8988T (cell line): ENCODE measurements at places on chromosomes 4 and X.

DNA sequence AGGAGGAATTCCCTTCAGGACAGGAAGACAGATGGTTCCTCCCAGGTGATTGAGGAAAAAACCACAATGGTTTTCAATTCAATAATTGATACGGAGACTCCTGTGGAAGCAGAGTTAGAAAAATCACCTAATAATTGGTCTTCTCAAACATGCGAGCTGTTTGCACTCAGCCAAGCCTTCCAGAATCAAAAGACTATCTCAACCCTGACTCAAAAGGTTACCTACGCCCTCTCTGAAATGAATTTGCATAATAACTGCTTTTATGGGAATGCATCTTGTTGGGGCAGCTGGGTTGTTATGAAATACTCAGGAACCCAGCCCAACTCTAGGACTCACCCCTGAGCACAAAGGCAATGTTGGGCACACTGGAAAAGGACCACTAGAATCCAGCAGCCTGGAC, 66.9 kb upstream of the ARSJ start:
- DNase-seq, result no peak

GRCh38 chrX:67544281-67545035, 637 bp downstream of the AR start:
- no peak for DNase-seq

DNA sequence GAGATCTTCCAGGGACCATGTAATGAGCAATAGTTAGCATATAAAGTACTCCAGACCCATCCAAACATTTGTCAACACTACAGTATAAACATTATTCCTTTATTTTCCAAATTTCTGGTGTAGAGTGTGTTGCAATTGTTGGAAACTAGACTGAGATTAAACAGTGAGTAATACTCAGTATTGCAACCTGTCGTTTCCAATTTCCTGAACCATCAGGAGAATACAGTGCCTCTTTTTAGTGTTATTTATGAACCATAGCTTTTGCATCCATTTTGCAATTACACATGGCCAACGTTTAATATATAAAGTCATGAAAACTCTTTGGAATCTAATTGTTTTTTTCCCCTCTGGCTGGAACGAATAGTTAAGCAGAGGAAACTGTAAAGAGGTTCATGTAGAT, 58.3 kb upstream of the DHRSX start:
- DNase-seq, result no peak

DNA sequence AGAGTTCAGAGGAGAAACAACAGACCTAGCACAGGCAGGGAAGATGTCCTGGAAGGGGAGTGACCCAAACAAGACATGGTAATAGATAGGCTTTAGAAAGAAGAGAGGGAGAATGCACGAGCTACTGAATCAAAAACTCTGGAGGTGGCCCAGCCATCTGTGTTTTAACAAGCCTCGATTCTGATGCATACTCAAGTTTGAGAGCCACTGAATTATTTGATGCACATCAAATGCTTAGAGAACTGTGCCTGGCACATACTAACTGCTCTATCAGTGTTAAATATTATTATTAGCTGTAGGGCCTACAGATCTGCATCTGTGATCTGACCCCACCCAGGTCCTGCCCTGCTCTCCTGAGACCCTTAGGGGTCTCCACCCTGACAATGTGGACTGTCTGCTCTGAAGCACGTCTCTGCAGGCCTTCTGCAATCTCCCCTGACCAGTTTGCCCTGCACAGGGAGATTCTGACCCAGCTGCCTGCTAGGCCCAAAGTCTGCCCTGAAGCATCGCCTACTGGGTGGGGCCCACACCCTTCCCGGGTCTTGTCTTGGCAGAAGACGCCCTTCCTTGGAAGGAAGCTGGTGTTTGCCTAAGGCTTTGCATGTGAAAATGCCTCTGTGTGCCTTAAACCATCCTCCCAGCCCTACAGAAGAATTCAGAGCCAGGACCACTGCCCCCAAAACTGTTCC, 201.5 kb upstream of the KLF3 start:
- DNase-seq, result no peak

GRCh38 chrX:50081282-50081889, 119.4 kb downstream of the AKAP4 start:
- DNase-seq, result no peak

- no peak for DNase-seq
These were observed 83.5 kb downstream of the NSUN7 start for GRCh38 chr4:40833212-40833611.

GRCh38 chr4:8600686-8601085, 8.1 kb downstream of the CPZ start:
- DNase-seq, result no peak

- DNase-seq, result no peak
These were observed 109.8 kb downstream of the NYX start for GRCh38 chrX:41556958-41557357.

- no peak for DNase-seq
These were observed 6.6 kb downstream of the PF4V1 start for GRCh38 chr4:73859614-73860088.

- DNase-seq, result no peak
These were observed 17.5 kb upstream of the MSANTD1 start for GRCh38 chr4:3231471-3231870.

- no peak for DNase-seq
These were observed 423.3 kb downstream of the CENPC start for GRCh38 chr4:67122029-67122428.

- DNase-seq, result no peak
These were observed 22.0 kb downstream of the DYNLT3 start for GRCh38 chrX:37825215-37825842.

GRCh38 chrX:20515841-20516461, 249.2 kb upstream of the RPS6KA3 start:
- no peak for DNase-seq

- DNase-seq, result no peak
These were observed 173.2 kb downstream of the PABPC4L start for GRCh38 chr4:134028421-134028820.

DNA sequence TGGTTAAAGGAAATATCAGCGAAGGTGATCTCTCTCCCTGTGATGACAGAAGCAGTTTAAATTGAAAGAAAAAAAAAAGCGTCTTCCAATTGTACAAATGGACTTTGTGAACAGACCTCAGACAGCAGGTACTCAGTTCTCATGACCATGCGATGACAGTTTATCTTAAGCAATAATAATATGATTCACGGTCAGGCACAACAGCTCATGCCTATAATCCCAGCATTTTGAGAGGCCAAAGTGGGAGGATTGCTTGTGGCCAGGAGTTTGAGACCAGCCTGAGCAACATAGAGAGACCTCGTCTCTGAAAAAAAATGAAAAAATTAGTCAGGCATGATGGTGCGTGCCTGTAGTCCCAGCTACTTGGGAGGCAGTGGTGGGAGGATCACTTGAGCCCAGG, 51.0 kb downstream of the RELL1 start:
- no peak for DNase-seq

- DNase-seq, result no peak
These were observed 120.2 kb upstream of the FAM9C start for GRCh38 chrX:13164611-13165010.

- no peak for DNase-seq
These were observed 56.9 kb downstream of the METTL14 start for GRCh38 chr4:118742050-118742449.
